Stimulated activated CD8-positive, alpha-beta memory T cell treated with anti-CD3 and anti-CD28 coated beads, Interleukin-7, amount 100 ng/mL, for 48 hours (primary cell): ENCODE measurements at places on chromosomes 1 and 21.

- DNase-seq: no peak
Observed at GRCh38 chr1:37807220-37807554, 403 bp upstream of the C1orf122 start.

GRCh38 chr1:6163973-6164617, 16.0 kb downstream of the CHD5 start:
- no peak for DNase-seq

GRCh38 chr1:99619583-99619982, 26.3 kb upstream of the PALMD start:
- no peak for DNase-seq

GRCh38 chr1:152451254-152451653, 37.2 kb upstream of the CRNN start:
- no peak for DNase-seq

DNA sequence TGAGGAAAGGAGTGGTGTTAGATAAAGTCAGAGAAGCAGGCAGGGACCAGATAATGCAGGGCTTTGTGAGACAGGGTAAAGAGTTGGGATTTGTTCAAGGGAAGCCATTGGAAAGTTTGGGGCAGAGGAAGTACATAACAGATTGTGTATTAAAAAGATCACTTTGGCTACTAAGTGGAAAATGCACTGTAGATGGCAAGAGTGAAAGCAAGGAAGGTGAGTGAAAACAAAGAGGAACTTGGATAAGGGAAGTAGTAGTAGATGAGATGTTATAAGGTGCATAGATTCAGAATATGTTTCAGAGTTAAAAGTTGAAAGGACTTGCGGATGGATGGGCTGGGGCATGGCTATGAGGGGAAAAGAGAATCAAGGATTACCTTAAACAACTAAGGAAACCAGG, 17.4 kb downstream of the MRPL39 start:
- DNase-seq: no peak

GRCh38 chr21:41916888-41917433, 36.9 kb downstream of the C2CD2 start:
- no peak for DNase-seq

DNA sequence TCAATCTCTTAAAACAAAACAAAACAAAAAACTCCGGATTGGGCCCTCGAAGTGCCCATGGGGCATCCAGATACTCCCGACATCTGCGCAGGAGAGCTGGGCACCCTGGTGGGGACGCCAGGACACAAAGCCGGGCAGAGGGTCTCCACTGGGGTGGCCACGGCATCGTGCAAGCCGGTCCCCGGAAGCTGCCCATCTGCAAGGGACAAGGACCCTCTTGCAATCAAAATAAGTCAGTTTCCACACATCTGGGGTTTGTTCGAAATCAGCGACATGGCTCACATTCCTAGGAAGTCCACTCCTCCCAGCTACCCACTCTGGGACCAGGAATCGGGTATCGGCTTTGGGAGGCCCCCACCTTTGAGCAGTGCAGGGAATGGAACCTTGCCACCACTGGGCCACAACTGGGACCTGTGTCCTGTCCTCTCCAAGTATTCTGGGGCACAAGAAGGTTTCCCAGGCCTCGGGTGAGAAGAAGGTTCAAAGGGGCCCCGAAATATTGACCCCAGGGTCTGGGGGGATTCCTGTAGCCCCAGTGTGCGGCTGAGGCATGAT, 4.6 kb upstream of the PRDM16 start:
- DNase-seq: no peak

DNA sequence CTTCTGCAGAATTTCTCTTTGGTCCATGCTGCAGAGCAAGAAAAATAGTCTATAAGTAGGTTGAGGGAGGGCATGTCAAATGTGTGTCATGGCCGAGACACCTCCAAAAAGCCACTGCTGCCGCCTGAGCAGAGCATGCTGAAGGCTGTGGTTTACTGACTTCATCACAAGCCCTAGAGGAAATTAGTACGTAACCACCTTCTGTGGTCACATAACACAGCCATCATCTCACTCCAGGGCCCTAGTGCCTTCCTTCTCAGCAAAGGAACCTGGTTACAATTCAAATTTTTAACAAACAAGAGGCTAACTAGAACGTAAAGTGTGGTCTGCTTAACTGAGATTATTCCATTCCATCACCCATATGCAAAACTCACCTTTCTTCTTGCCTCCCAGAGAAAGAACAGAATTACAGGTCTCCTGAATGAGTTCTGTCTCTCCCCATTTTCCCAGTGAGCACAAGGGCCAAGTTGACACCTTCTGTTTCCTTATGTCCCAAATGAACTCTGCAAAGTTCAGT, at the start of gene PTPN22:
PTPN22 (minus strand) TSS at position 116 of the 517 bp plus-strand sequence.
- peak; percentile 49 for DNase-seq

DNA sequence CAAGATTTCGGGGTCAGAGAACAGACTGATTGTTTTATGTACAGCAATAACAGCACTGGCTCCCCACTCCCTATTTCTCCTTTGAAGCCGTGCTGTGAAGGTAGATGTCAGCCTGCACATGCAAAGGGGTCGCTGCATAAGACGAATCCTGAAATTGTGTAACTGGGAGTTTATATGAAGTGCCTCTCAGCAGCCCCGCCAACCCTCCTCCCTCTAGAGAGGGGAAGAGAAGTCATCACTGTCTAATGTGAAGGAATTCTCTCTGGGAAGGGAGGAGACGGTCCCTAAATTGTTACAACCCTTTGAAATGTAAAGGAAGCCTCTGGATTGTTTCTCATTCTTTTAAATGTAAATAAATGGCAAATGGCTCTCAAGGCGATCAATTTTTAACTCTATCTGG, 545.3 kb downstream of the PLA2G4A start:
- no peak for DNase-seq

DNA sequence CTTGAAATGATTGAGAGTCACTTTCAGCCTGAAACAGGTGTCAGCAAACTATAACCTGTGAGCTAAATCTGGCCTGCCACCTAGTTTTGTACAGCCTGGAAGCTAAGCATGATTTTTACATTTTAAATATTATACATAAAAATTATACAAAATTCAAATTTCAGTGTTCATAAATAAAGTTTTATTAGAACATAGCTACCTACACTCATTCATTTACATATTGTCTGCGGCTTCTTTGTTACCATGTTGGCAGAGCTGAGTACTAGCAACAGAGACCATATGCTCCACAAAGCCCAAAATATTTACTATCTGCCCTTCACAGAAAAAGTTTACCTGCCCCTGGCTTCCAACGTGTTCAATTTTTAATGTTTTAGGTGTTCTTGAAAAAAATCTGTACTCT, 8.0 kb upstream of the C1orf162 start:
- DNase-seq: no peak
